ENCODE measurements at places on chromosomes 2 and 18.
A peak's percentile ranks its signal among the peaks of the same experiment; 100 is the strongest.

- DNase-seq, result no peak
Measured at GRCh38 chr2:186590759-186591505, 1.1 kb downstream of the ITGAV start.

DNA sequence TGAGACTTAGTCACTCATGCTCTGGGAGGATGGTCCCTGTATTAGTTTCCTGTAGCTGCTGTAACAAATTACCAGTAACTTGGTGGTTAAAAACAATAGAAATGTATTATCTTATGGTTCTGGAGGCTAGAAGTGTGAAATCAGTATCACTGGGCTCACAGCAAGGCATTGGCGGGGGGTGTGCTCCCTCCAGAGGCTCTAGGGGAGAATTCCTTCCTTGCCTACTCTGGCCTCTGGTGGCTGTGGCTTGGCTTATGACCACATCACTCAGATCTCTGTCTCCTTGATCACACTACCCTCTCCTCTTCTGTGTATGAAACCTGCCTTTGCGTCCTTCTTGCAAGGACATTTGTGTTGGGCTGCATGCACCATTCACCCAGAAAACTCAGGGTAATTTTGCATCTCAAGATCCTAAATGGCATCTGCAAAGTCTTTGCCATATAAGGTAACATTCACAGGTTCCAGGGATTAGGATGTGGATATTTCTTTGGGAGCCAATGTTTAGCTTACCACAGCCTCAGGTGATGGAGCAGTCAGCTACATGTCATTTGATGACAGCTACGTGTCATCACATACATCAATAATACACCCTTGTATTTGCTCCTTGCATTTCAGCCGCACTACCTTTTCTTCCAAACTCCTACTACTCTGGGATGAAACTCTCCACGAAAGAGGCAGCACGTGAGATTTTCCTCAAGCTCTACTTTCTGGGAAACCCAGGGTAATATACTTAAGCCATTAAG, 49.6 kb upstream of the POU3F3 start:
- DNase-seq, result no peak

- no peak for DNase-seq
Measured at GRCh38 chr2:131120815-131121317, 15.7 kb downstream of the PLEKHB2 start.

GRCh38 chr2:85935746-85936208, 47.0 kb upstream of the ST3GAL5 start:
- DNase-seq, result no peak

GRCh38 chr18:10851824-10852319, 297.5 kb downstream of the PIEZO2 start:
- DNase-seq, result peak; percentile 30

GRCh38 chr2:109435066-109435690, 178.6 kb downstream of the SEPTIN10 start:
- no peak for DNase-seq

- DNase-seq, result no peak
Measured at GRCh38 chr2:7595206-7595605, 678.0 kb downstream of the RNF144A start.
